ENCODE measurements at places on chromosomes 12 and 14.

DNA sequence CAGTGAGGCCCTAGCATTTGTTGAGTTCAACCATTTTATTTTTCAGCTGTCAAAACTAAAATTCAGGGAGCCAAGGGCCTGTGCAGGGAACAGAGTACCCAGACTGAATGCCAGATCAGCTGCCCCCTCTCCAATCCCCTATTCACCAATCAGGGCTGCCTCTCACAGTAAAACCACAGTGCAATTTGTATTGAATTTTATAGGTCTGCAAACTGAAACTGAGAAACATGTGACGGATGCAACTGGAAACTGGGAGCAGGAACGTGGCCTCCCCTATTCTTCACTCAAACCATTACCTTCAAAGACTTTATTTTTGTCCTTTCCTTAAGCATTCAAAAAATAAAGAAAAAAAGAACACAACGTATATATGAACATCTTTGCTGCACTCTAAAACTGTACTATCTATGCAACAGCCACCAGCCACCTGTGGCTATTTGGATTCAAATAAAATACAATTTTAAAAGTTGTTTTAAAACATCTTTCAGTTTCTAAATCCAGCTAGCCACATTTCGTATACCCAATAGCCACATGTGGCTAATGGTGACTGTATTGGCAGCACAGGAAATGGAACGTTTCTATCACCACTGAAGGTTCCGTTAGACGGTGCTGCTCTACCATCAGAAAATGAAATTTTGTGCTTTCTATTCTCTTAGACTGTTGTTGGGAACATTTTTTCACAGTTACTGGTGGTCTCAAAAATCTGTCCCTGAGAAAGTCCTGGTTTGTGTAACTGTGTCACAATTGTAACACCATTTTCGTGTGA is 371.3 kb upstream of the FAR2 start:
- no peak for DNase-seq

- DNase-seq = no peak
Observed at GRCh38 chr12:124082687-124083086, 109.7 kb downstream of the ZNF664 start.

GRCh38 chr12:45989287-45989686 is 1.1 kb downstream of the SCAF11 start:
- DNase-seq = no peak

DNA sequence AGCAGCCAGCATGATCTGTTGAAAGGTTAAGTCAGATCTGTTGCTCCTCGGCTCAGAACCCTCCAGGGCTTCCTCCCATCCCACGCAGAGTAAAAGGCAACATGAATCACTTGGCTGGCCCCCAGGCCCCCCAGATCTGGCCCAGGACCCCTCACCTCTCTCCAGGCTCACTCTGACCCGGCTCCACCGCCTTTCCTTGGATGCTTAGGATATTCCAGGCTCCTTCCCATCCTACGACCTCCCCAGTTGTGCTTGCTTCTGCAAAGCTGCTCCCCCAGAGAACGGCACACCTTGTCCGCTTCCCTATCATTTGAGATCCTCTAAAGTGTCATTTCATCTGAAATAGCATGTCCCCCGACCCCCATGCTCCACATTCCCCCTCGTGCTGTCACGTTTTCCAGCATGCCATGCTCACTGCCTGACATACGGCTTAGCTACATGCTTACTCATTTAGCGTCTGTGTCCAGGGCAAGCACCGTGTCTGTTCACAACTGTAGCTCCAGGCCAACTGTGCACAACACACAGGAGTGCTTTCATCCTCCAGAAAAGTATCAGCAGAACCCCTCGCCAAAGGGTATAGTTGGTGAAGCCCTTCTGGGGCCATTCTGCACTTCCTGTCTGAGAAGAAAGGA is 33.6 kb upstream of the BDKRB2 start:
- no peak for DNase-seq

GRCh38 chr12:127943481-127944210 is 323.3 kb upstream of the TMEM132C start:
- no peak for DNase-seq

All from NCI-H187 treated with DMSO at 0.1 percent for 48 hours (cell line).